ENCODE measurements at places on chromosomes 1 and 21.

DNA sequence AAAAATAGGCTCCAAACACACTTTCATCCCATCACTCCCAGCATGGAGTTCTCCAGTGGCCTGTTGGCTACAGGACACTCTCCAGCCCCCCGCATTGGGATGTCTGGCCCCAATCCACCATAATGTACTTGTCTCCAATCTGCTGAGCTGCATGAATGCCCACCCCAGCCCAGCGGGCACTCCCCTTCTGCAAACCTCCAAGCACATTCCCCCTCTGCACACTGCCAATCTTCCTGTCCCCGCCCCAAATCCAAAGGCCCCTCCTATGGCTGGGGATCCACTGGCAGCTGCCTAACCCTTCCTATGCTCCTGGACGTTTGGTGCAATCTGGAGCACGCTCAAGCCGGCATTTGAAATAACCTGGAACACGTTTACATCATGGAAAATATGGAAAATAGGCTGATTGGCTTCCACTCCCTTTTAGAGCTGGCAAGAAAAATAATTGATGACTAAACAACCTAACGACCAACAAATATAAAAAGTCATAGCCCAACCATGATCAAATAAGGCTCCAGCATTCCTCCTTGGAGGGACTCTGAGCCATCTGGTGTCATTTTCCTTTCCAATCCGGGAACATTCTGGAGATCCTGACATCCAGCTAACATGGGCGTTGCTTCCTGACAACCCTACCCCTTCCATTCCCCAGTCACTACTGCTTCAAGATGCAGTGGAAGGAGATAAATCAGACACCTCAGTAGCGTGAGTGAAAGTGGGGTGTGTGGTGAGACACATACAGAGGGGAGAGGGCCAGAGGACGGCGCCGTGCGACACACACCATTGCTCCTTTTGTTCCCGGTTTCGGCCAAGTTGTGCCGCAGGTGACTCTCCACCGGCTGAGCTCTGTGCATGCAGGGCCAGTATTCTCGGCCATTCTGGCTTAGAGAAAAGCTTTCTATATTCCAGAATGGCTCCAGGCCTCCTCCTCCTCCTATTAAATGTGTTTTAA is 41.6 kb downstream of the PDE9A start:
- no peak for DNase-seq

GRCh38 chr1:230759369-230760065 is 12.3 kb downstream of the CAPN9 start:
- DNase-seq, result no peak

DNA sequence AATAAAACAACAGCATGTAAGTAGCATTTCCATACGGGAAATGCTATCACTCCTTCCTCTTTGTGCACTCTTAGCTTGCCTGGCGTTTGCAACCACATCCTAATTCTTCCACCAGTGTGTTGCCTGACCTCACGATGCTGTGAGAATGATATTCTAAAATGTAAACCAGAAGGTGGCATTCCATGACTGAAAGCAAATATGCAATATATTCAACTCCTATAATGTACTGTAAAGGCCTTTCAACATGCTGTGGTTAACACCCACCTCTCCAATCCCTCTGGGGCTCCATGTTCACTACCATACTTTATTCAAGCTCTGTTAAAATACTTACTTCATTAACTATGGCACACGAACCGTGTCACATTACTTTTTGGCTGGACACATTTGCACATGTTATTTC is 420.6 kb upstream of the DEPDC1 start:
- no peak for DNase-seq

DNA sequence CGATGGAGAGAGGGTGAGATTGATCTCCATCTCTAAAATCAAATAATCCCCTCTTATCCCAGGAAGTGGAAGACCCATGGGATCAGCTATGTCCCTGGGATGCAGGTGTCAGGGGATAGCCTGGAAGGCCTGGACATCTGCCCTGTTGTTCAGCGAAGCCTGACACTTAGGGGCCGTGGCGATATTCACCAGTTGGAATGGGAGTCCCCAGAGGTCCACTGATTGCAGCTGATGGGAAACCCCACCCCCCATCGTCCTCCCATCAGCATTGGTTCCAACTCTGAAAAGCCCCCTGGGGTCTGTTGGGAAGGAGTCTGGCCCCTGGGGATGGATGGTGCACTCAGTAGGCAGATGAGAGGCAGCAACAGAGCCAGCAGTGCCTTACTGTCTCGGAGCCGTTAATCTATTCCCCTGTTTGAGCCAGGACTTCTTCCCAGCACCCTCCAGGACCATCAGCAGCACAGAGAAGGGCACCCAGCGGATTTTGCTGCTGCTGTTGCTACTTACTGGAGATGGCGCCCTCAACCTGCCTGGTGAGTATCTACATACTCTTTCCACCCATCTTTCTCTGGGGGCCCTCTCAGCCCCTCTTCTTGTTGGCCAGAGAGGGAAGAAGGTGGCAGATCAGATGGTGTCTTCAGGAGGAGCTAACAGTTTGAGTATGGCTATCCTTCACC is 13.4 kb downstream of the CATSPER4 start:
- no peak for DNase-seq

DNA sequence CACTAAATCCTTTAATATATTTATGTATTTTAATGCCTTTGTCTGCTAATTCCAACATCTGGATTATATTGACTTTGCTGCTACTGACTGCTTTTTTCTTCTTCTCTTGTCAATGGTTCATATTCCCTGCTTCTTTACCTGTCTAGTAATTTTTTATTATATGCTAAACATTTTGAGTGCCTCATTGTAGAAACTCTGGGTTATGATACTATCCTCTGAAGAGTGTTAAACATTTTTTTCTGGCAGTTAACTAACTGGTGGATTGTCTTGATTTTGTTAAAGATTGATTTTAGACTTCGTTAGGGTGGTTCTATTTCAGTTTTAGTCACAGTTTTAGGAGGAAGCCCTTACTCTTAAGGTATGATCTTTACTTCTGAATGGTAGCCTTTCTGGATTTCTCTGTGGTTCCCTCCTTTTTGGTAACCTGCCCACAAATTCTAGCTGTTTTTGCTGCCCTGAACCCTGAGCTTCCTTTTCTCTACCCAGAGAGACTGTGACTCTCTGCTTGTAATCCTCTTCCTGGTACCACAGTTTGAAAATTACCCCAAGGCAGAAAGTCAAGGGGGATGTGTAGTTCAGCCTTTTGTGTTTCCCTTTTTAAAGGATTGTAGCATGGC is 81.9 kb downstream of the DHRS3 start:
- no peak for DNase-seq

DNA sequence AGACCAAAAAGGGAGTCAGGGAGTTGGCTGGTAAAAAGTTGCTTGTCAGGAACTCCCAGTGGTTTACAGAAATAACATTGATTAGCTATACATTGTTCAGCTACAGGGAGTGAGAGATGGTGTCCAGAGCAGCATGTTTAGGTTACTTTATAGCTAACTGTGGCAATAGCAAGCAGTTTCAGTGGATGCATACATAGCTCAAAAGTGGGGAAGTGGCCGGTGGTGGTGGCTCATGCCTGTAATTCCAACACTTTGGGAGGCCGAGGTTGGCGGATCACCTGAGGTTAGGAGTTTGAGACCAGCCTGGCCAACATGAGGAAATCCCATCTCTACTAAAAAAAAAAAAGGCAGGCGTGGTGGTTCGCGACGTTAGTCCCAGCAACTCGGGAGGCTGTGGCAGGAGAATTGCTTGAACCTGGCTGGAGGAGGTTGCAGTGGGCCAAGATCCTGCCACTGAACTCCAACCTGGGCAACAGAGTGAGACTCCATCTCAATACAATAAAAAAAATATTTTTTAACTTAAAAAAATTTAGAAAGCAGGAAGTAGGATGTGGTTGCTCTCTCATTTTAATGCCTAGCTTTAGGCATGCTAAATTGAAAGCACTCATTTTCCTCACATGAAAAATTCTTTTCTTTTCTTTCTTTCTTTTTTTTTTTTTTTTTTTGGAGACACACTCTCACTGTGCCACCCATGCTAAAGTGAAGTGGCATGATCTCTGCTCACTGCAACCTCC is 109.7 kb downstream of the PPIAL4G start:
- DNase-seq, result no peak

GRCh38 chr1:94209425-94209824 is 28.0 kb downstream of the ARHGAP29 start:
- no peak for DNase-seq

DNA sequence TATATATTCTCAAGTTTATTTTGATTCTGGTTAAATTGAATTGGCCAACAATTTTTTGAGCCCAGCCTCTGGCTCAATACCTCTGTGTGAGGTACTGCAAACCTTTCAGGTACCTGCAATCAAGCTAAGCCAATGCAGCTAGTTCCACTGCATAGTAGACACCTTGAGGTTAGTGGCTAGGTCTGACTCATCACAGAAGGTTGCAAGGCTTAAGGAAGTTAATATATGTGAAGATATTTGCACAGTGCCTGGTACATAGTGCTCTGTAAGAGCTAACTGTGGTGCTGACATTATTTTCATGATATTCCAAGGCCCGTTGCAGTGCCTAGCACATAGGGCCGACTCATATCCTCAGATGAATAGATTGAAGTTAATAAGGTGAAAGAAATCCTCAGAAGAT is 330.5 kb upstream of the KAZN start:
- no peak for DNase-seq

- no peak for DNase-seq
Observed at GRCh38 chr1:187877220-187877619, 1048.5 kb downstream of the PLA2G4A start.

DNA sequence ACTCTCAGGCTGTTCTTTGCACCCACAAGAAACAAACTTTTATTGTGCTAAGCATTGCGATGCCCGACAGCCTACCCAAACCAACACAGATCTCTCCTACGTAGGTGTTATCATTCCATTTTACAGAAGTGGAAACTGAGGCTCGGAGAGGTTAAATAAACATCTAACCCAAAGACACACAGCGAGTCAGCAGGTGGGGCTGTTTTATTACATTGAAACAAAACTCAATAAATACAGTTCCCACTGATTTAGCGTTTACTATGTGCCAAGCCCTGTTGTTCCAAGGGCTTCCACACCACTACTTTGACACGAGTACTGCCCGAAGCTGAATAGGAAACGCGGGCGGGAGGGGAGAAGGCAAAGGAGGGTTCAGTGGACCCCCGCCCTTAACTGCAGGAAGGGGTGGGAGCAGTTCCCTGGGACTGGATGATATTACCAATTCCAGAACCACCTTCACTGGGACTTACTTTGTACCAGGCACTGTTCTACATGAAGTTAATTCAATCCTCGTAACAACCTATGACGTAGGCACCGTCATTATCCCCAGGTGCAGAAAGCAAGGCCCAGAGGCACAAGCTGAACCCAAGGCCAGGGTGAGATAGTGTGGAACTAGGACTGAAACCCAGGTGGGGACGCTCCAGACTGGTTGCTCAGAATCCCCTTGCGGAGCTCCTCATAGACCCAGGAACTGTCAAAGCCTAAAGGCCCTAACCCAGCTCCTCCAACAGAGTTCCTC is 19.3 kb upstream of the ALDH4A1 start:
- no peak for DNase-seq

DNA sequence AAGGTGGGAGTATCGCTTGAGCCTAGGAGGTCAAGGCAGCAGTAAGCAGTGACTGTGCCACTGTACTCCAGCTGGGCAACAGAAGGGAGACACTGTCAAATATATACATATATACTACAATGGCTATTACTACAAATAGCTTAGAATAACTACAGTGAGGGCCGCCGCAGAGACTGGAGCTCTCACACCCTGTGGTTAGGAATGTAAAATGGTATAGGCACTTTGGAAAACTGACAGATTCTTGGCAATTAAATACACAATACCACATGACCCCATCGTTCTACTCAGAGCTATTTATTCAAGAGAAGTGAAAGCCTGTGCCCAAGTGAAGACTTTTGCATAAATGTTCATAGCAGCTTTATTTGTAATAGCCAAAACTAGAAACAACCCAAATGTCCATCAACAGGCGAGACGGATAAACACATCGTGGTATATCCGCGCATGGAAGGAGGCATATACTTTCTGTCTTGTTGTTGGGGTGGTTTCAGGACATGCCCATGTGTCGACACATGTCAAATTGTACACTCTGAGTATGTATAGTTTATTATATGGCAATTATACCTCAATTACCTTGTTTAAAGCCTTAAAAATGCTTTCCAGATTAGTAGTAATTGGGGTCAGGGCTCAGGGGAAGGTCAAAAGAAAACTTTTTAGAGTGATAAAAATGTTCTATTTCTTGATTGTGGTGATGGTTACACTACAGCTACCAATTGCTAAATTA is 123.4 kb downstream of the RIPK4 start:
- no peak for DNase-seq

- DNase-seq, result no peak
Observed at GRCh38 chr1:16237343-16237830, 404 bp upstream of the CPLANE2 start.

GRCh38 chr1:50275566-50275965 is 147.7 kb downstream of the DMRTA2 start:
- DNase-seq, result no peak

DNA sequence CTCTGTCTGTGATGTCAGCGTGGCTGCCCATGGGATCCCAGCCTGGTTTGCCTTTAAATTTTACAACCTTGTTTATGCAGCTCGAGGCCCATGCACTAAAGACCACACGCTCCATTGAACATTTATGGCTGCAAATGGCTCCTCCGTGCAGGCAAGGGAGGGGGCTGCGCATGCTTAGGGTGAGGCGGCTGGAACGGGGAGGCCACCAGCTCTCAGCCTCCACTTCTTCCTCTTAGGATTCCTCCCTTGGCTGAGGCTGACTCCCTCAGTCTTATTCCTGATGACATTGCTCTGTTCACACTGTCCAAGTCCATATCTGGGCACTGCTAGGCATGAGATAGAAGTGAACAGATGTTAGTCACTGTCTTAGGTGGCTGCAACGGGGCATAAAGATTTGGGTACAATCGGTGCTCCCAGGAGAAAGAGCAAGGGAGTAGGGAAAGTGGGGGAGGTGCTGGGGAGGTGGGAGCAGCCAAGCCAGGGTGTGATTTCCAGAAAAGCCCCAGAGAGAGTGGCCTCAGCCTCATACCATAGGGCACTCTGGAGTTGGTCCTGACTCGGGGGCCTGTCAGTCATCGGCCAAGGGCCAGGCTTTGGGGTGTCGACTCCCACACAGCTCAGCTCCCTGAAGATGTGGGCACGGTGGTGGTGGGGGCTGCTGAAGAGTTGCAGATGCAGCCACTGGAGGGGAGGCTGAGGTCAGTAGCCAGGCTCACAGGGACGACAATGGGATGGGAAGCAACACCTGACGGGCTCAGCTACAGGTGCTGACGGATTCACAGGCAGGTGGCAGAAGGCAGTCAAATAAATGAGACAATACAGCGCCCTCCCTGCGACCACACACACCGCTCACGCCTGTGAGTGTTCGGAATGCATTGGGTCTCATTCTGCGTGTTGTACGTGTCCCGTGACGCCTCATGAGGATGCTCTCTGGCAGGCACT is 37.3 kb upstream of the ACTL8 start:
- DNase-seq, result no peak

- DNase-seq, result no peak
Observed at GRCh38 chr1:204367956-204368355, 8.2 kb upstream of the PLEKHA6 start.

GRCh38 chr1:23910553-23911246 is 2.5 kb downstream of the CNR2 start:
- DNase-seq, result no peak

All from stimulated activated CD8-positive, alpha-beta memory T cell treated with anti-CD3 and anti-CD28 coated beads, Interleukin-7, amount 100 ng/mL, for 1 hour (primary cell).